ENCODE measurements at places on chromosomes 5 and 9.

DNA sequence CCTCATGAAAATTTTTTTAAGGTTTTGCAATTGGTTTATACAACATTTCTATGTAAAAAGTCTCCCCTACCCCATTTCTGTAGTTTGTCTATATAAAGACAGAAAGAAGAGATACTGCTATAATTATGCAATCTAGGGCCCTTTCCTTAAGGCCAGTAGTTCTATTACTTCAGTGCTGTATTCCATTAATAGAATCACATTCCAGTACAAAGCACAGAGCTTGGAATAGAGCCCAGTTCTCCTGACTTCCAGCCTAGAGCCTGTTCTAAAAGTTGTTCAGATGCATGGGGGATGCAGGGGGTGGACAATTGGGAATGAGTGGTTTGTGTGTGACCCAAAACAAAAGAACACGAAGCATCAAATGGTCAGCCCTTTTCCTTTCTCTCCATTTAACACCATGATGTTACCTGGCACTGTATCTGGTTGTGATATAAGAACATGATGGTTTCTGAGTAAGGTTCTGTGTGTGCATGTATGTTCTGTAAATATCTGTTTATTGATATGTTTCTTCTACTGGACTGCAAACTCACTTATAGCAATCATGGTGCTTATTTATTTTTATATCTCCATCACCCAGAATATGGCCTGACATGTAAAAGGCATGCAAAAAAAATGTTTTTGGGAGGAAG is 8.2 kb upstream of the GRAMD2B start:
- no peak for DNase-seq

GRCh38 chr5:158388021-158388420 is 529.1 kb upstream of the CLINT1 start:
- no peak for DNase-seq

DNA sequence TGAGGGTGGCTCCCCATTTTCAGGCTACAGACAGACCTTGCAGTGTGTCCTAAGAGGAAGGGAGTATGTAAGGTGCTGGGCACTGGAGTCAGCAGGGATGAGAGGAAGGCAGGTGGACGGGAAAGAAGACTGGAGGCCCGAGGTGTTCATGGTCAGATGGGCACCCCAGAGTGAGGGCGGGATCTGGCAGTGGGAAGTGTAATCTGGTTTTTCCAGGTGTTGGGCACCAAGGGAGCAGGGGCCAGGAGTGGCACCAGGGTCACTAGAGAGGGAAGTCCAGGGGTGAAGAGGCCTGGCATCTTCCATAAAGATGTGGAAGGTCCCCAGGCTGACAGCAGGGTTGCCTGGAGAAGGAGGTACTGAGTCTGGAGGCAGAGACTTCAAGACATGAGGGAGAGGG is 29.7 kb downstream of the PITX1 start:
- no peak for DNase-seq

DNA sequence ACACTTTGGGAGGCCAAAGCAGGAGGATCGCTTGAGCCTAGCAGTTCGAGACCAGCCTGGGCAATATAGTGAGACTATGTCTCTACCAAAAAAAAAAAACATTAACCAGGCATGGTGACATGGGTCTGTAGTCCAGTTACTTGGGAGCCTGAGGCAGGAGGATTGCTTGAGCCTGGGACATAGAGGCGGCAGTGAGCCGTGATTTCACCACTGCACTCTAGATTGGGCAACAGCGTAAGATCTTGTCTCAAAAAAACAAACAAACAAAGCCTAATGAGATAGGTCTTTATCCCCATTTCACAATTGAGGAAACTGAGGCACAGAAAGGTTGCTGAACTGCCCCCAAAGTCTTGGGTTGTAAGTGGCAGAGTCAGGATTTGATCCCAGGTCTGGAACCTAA is 70.5 kb upstream of the RAD23B start:
- no peak for DNase-seq

DNA sequence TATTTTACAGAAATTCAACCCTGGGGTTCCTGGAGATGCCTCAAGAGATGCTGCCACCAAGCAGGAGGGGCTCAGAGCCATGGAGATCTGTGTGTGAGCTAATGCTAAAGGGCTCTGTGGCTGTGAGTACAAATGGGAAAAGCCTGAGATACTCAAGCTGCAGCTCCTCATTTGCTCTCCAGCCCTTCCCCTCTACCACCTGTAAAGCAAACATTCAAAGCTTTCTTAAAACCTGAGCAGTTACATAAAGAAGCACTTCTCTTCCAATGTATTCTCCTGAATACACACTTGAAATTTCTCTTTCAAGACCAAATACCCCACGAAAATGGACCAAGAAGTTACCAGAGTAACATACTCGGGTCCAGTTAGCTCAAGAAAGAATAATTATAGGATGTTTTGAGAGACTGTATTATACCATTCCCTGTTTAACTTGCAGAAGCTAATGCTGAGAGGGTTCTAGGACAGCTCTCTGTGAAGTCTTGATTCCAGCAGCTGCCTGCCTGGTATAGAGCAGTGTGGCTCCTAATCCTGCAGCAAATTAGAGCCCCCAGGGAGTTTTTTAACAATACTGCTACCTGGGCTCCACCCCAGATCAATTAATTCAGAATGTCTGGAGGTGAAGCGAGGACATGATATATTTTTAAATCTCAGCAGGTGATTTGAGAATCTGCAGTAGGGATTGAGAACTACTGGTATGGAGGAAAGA is 21.1 kb downstream of the RGS7BP start:
- peak; percentile 36 for DNase-seq

- DNase-seq = no peak
Observed at GRCh38 chr9:83307066-83307724, 231.0 kb downstream of the FRMD3 start.

GRCh38 chr9:134932606-134933005 is 14.9 kb upstream of the FCN1 start:
- DNase-seq = no peak

DNA sequence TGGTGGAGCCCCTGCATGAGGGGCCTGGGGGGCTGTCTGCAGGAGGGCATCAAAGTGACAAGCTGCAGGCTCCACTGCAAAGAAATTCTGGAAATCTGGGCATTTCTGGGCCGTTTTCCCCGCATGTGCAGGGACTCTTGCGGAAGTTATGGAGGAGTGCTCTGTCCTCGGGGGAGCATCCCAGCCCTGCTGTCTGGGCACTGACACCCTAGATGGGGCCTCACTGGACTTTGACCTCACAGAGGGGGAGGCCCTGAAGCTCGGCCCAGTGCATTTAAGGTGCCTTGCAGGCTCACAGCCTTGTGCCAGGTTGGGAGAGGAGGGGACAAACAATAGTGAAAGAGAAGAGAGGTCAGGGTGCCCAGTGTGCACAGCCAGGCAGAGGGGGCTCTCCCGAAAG is 35.4 kb downstream of the LHX3 start:
- DNase-seq = no peak

GRCh38 chr5:56269216-56269927 is 36.2 kb upstream of the ANKRD55 start:
- DNase-seq = no peak

Data from NCI-H345 (cell line).